ENCODE measurements at places on chromosomes 16 and 17.

GRCh38 chr16:12120217-12120981, 143.9 kb downstream of the SNX29 start:
- DNase-seq: peak; percentile 53

DNA sequence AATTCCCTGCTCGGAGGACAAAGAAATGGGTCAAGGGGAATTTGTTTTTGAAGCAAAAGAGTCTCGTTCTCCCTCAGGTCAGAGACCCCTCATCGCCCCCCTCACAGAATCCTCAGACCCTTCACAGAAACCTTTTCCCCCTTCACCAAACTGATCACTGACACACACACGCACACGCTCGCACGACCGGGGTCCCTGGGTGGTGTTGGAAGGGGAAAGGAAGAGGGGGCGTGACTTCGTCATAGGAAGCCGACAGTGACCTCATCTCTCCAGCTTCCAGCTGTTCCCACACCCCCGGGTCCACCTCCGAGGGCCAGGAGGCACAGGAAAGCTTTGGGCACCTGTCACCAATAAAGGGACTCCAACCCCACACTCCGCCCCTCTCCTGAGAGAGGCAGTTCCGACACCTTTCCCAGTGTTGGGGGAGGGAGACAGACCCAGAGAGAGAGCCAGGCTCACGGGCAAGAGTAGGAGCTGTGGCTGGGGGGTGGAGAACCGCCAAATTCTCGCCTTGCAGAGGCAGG, 1.2 kb downstream of the ASGR1 start:
- no peak for DNase-seq

GRCh38 chr17:50911890-50912289, 45.7 kb upstream of the TOB1 start:
- no peak for DNase-seq

DNA sequence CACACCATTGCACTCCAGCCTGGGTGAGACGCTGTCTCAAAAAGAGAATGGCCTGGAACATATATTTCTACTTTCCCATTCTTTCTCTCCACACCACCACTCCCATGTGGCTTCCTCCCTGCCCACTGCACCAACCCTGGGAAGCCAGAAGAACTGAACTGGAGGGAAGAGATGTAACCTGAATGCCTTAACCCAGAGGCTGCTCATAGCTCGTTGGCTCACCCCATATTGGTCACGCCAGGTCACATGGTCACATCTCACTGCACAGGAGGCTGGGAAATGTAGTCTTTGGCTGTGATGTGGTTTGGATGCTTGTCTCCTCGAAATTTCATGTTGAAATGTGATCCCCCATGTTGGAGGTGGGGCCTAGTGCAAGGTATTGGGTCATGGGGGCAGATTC, 5.9 kb upstream of the DNAH17 start:
- no peak for DNase-seq

GRCh38 chr17:64337676-64338075, 53.0 kb downstream of the PECAM1 start:
- DNase-seq: no peak

DNA sequence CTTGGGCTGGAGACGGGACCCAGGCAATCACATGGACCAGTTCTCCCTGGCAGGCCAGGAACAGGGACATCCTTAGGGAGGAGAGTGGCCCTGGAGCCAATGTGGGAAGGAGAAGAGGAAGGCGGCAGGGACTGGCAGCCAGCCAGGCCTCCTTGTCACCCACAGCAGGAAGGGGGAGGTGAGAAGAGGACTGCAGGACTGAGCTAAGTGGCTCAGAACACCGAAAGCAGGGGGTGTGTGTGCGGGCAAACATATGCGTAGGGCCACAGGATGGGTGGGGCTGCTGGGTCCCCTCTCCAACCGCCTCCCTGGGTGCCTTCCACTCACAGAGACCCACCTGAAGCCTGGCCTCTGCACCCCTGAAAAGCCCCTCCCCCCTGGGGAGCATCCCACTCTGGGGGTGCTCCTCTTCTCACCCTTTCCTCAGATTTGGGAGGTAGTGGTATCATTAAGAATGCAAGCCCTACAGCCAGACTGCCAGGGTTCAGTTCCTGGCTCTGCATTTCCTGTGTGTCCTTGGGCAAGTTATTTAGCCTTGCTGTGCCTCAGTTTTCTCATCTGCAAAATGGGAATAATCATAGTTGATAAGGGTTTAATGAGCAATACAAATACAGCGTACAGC, 8.1 kb downstream of the PNMT start:
- DNase-seq: no peak

DNA sequence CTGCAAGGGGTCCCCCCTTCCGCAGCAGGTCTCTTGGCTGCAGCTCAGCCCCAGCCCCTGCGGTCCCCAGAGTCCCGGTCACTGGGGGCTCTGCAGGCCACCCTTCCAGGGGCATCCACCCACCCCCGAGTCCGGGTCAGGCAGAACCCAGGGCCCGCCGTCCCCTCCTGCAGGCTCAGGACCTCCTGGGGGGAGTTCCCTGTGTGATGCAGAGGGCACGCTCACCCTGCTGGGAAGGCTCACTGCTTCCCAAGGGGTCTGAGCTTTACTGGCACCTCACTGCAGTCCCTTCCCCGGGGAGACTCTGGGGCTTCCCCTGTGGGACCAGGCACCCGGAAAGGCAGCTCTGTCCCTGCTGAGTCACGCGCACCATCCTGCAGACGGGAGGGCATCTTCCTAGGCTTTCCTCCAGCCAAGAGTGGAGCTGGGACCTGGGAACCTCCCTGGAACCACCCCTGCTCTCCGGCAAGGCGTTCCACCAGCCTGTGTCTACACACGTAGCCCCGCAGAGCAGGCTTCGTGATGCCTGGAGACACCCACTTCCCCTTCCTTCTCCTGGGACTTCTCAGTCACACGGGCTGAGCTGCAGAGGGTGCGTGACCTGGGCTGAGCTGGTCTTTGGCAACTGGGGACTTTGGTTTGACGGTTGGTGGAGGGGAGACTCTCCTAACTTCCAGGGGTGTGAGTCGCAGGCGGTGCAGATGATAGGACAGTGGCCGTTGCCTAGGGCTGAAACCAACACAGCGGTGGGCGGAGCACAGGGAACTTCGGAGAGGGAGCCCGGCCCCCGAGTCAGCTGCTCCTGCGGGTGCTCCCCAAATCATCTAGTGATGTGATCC, 23.4 kb downstream of the SLC25A10 start:
- peak; percentile 48 for DNase-seq

Measured in AG10803 (cell line).